ENCODE measurements at places on chromosomes 12 and 14.

DNA sequence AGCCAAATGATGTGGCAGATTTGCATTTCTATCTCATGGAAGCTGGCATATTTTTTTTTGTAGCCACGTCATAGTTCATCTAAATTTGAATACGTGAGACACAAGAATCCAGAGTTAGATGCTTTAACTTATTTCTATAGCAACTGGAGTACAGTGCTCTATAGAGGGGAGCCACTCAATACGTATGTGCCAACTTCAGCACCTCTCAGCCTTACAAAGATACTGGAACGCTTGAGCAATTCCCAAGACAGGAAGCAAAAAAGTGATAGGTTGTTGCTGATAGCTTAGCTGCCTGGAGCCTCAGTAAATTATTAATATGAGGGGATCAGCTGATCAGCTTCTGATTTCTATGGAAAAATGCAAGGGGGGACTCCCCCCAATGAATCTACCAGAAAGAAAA, 24.1 kb upstream of the PELI2 start:
- no peak for DNase-seq

- no peak for DNase-seq
Measured at GRCh38 chr14:99261912-99262787, 9.8 kb downstream of the BCL11B start.

GRCh38 chr12:123379391-123379790, 4.5 kb upstream of the KMT5A start:
- DNase-seq = no peak

DNA sequence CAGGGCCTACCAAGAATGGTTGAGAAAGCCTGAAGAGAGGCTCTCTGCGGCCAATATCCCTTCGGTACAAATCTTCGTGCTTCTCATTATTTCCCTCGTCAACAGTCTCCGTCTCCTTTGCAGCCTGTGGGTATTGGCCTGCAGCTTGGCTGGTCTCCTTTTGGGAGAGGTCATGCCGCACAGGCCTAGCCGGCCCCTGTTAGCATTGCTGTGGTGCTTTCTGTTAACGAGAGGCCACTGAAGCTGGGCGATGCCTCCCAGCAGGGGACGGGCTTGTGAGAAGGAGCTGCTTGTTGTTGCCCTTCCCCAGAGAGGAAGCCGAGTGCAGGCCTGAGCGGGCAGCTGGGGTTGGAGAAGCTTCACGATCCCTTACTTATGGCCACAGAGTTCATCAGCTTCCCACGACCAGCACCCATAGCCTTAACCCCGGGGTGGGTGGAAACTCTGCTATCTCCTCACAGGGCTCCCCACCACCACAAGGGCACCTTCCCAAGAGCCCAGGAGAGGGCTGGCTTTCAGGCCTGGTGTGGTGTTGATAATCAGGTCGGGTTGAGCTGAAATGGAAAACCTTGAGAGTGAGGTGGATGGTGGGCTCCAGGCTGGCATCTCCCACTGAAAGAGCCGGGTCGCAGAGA, 228.6 kb downstream of the ZFP36L1 start:
- no peak for DNase-seq

DNA sequence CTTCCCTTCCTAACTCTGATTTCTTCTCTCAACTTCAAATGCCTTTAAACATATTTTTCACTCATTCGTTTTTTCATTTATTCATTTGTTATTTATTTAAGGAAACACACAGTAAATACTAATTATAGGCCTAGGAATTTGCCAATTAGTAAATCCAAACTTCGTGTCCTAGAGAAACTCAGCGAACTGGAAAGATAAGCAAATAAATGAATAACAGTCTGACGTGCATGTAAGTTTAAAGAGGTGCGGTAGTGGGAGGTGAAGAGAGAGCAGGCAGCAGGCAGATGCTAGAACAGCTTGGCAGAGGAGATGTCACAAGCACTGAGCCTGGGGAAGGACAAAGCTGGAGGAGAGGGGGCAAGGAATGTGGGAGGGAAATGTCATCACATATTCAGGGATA, 228.2 kb downstream of the DPY19L2 start:
- DNase-seq = no peak

DNA sequence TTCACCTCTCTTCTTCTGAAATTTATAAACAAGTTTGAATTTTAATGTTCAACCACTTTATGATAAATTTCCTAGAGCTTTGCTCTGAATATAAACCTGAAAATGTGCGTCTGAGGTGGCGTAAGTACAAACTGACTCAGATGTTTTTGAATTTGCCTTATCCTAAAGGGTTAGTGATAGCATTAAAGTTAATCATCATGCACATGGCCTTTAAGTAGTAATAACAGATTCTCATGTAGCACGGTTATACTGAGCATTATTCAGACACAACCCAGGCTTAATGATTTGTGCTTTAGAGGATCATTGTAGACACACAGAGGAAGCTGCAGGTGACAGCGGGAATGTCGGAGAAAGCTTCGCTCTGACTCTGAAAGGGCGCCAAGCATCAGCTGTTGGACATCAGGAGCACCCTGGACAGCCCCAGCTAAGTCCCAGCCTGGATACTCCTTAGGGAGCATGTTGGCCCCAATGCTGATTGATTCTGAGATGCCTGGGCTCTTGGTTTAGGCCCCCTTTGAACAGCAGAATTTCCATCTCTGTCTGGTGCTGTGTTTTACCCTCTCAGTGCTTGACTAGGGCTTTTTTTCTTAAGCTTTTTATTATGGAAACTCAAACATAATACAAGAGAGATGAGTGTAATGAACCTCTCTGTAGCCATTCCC, 91.1 kb downstream of the PLXNC1 start:
- DNase-seq = no peak

GRCh38 chr14:30193845-30194501, 266.3 kb upstream of the PRKD1 start:
- no peak for DNase-seq

DNA sequence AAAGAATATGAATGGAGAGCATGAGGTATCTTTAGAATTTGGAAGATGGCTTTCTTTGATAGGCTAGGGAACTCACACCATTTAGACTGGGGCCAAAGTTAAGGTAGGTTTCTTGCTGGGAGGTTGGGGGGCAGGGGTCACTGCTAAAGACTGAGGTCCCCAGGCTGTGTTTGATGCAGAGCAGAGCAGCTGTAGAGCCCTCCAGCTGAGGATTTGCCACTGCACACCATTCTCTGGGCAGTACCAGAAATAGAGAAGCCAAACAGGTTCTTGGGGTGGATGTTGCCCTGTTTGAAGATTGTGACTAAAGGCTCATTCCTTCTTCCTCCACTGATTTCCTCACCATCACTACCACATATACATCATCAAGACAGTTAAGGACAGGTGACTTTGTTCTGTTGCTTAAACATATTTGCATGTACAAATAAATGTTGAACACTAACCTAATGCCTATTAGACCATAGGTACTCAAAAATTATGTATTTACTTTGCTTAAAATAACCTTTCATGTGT, 7.9 kb downstream of the NTF3 start:
- no peak for DNase-seq

All from stimulated activated CD8-positive, alpha-beta memory T cell treated with anti-CD3 and anti-CD28 coated beads, Interleukin-15, amount 100 ng/mL, for 4 hours (primary cell).